Activated T-cell treated with anti-CD3 and anti-CD28 coated beads for 4 hours (primary cell): ENCODE measurements at places on chromosomes 1 and 21.

- DNase-seq, result no peak
Measured at GRCh38 chr1:59076612-59077011, 220.3 kb upstream of the FGGY start.

DNA sequence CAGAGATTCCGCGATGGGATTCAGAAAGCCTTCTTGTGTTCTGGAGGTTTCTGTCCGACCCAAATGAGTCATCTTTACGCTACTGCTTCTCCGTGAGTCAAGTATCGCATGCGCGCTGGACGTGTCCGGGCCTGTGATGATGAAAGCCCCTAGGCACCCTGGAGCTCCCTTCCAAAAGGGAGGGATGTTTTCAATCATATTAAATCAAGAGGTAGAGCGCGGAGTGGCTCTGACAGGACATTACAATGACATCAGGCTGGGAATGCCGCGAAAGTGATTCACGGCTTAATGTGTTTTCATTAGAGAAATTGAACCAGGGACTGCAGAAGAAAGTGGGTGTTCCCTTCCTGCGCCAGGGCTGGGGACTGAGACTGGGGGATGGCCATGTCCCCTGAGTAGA is 48.5 kb downstream of the AJAP1 start:
- DNase-seq, result no peak

DNA sequence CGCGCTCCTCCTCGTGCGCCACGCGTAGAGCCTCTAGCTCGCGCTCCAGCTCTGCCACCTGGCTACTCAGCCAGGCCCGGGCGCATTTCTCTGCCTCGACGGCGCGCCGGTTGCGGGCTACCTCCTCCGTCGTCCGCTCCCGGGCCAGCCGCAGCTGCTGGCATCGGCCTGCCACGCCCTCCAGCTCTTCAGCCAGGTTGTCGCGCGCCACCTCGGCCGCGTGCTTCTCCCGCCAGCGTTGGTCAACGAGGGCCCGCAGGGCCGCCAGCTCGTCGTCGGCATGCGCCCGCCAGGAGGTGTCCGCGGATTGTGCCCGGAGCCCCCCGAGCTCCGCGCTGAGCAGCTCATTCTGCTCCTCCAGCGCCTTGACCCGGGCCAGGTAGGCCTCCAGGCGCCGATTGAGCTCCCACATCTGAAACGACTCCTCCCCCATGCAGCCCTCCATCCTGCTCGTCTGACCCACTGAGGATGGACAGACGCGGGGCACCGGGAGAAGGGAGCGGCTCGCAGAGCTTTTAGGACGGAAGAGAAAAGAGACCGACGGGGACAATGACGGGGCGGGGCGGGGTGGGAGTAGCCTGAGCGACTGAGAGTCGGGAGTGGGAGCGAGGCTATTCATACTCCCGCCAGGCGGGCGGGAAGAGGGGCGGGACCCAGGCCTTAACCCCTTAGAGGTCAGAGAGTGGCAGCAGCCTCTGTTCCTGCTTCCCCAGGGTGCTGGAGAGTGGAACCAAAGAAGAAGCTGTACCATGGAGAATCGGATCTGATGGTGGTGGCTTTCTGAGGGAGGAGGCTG is at the start of gene NES:
TSS of gene NES (minus strand) at position 588 of the 796 bp plus-strand sequence. CDS start at position 445, 143 bp downstream.
- DNase-seq, result no peak

- DNase-seq, result no peak
Measured at GRCh38 chr21:42366292-42367010, at the start of gene TFF1. Gene TFF1, minus strand, starts transcription at chr21:42366535. Its CDS starts 40 bp downstream, at chr21:42366495.

DNA sequence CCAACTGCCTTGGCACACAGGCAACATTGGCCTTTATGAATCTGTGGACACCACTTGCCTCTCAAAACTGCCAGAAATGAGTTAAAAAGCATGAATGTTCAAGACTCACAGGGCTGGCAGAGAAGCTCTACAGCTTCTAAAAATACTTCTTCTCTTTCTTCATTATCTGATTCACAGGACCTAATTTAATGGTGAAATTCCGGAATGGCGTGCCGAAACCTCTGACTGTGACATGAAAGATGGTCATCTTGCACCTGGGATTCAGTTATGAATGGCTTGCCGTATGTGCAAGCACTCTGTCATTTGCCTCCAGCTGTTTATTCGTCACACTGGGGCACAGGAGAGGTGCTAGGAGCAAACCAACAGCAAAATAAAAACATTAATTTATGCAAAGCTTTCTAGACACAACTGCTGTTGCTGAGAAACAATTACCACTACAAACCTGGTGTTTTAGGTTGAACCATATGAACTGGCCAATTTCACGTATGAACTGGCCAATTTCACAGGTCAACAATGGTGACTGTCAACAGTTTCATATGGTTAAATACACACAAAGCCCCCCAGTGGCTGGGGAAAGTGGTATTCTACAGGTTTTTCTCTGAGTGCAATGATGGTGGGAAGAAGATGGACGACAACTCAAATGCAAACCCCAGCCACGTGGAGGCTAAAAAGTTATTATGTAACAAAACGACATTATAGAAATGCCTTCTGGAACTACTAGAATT is 648.3 kb downstream of the KIF26B start:
- DNase-seq, result no peak
